ENCODE measurements at places on chromosomes 2 and 18.

- DNase-seq: no peak
Observed at GRCh38 chr2:20431772-20432171, 15.1 kb upstream of the RHOB start.

DNA sequence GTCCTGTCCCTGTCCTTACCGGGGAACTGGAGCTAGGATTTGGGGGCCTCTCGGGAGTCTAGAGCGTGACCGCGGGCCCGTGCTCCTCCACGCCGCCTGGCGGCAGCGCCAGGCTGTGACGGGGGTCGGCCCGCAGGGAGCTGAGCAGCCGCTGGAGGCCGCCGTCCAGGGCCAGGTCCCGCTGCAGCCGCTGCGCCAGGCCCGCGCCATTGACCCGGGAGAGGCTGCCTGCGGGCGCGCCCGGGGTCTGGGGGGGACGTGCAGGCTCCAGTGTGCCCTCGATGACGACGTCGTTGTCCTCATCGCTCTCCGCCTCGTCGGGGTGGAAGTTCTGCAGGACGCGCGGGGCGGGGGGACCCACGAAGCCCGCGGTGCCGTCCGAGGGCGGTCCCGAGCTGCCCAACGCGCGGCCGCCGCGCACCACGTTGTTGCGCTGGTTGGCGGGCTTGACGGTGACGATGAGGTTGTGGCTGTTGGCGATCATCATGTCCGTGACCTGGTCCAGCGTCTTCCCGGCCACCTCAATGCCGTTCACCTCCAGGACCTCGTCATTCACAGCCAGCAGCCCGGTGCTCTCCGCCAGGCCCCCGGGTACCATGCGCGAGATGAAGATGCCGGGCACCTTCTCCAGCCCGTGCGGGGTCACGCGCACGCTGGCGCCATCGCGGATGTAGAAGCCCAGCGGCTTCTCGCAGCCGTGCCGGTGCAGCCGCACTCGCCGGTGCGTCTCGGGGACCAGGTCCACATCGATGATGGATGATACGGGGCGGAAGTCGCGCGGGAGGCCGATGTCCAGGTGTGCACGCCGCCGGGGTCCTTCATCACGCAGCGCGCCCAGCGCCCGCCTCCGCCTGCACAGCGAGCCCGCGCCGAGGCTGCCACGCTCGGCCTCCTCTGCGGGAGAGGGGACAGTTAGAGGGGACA is 50.9 kb downstream of the ADNP2 start:
- no peak for DNase-seq

DNA sequence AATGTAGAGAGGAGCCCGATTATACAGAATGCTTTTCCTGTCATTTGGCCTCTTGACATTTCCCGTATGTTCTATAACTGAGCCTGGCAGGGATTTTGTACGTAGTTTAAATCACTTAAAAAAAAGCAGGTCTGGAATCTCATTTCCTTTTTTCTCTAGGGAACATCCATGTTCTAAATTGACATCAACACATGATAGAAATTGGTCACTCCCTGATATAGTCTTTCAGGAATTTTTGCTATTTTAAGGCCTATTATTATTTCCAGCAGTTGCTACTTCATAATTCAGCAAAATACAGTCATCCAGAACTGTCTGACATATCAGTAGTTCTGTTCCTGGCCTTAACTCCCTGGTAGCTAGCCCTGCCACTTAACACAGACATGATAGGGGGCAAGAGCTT is 565.7 kb upstream of the ZEB2 start:
- no peak for DNase-seq

GRCh38 chr18:24214913-24215312 is 76.1 kb downstream of the CABYR start:
- no peak for DNase-seq

GRCh38 chr2:226030369-226030768 is 630.9 kb downstream of the NYAP2 start:
- DNase-seq: no peak
